AG09309 (cell line): ENCODE measurements at places on chromosomes 4 and X.
A peak's percentile ranks its signal among the peaks of the same experiment; 100 is the strongest.

GRCh38 chrX:17375637-17376430 is 834 bp downstream of the NHS start:
- DNase-seq, result no peak

- no peak for DNase-seq
These were observed 2212.0 kb downstream of the PCDH7 start for GRCh38 chr4:32932156-32932555.

DNA sequence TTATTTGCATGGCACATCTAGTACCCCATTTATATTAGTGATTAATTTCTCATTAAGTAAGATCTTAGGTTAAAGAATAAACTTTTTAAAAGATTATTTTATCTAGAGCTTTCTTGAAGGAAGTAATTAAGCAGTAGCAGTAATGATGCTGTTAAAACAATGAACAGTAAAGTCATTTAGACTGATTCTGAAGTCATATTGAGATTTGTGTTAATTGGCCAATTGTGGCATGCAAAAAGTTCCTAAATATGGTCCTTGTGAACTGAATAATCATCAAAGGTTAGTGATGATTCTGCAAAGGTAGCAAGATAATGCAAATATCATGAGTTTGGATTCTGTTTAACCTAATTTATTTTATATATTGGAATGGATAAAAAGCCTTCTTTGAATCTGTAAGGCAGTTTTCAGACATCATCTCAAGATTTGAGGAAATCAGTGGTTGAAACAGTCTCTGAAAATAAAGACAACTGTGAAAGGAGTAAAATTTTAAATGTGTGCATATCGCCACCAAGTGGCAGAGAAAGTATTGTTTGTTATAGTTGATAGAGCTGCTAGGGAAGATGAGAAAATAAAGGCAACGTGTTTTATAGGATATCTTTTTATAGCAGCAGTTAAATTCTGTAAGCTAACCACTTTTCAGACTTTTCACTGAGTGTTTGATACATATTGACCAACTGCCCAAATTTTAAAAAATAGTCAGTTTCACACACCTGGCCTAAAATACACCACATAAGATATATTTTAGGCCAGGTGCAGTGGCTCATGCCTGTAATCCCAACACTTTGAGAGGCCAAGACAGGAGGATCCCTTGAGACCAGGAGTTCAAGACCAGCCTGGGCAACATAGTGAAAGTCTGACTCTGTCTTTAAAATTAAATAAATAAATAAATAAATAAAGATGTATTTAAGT is 79.6 kb downstream of the CCKAR start:
- DNase-seq, result peak; percentile 24

DNA sequence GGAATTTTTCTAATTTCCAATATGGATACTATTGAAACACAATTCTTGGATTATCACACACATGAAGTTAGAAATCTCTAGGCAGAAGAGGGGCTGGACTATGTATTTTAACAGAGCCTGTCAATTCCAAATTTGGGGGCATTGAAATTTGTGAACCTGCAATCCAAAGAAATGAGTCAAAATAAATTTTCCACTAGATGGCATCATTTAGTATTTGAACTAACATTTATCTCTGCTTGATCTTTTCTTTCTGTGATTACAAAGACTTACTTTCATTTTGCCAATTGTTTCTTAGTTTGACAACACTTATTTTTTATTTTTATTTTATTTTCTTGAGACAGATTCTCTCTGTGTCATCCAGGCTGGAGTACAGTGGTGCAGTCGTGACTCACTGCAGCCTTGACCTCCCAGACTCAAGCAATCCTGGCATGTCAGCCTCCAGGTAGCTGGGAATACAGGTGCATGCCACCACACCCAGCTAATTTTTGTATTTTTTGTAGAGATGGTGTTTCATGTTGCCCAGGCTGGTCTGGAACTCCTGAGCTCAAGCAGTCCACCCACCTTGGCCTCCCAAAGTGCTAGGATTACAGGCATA is 2.7 kb upstream of the PYURF start:
- DNase-seq, result no peak

- DNase-seq, result peak; percentile 93
These were observed 8.7 kb downstream of the EGF start for GRCh38 chr4:109921384-109921808.

DNA sequence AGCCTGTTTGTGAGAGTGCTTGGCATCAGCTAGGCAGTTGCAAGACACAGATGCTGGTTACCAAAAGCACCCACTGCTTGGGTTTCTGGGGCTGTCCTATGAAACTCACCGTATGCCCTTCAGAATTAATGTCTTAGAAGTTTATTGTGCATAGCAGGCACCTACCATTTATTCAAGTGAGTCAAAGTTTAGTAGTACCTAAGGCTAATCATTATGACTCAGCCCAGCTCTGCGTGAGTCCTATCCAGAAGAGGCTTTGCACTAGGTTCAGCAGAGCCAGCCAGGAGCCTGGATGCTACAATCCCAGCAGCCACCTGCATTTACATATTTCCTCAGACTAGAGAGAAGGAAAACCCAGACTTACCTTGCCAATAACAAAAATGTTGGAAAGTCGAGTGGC is 4.2 kb downstream of the RPS4X start:
- no peak for DNase-seq

DNA sequence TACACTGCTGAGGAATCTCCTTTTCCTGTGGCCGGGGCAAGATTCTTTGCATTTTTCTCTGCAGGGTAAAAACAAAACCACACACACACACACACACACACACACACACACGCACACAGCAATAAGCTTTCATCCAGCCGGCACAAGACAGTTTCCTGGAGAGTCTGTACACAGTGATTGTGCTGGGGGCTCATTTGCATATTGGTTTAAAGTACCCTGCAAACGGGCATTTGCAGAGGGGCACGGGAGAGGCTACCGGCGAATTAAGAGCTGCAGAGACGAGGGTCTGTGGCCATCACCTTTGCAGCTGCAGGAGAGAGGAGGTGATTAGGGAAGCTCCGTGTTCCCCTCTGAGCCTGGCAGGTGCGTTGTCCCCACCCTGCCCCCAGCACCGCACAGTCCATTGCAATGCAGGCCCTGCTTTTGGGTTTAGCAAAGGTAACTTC is 219.9 kb downstream of the SHOX start:
- DNase-seq, result no peak

- no peak for DNase-seq
These were observed 25.5 kb downstream of the SCD5 start for GRCh38 chr4:82773057-82773456.

GRCh38 chr4:138475116-138475515 is 233.0 kb upstream of the SLC7A11 start:
- no peak for DNase-seq

- no peak for DNase-seq
These were observed 94.4 kb downstream of the ABCB7 start for GRCh38 chrX:75061701-75062100.

DNA sequence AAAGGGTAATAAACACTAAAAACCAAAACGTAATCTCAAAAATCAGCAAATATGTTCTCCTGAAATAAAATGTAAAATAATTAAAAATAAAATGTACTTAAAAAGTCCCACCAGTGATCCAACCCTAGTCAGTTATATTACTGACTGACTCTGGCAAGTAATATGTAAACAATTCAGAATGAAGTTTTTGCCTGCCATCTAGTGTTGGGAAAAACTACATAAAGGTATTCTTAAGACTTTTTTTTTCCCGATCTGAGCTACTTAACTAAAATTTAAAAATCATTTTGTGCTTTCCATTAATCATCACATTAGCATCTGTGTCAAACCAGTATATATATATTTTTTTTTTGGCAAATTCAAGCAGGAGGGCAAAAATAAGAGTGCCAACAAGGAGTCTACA is 24.0 kb downstream of the RCHY1 start:
- DNase-seq, result no peak

DNA sequence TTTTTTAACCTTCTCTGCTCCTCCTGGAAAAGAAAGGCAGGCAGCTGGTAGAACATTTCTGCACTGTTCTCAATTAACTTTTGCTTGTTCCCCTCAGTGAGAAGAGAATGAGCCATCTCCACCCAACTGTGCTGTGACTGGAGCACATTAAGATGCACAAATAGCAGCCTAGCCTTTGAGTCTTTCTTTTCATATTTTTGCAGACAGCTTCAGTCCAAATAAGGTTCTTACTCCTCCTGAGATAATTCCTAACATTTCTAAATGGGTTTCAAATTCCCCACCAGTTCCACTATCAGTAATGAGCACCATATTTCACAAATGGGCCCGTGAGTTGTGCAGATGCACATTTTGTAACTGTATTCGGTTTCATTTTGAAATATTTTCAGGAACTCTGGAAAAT is 118.6 kb downstream of the SPCS3 start:
- peak; percentile 45 for DNase-seq

DNA sequence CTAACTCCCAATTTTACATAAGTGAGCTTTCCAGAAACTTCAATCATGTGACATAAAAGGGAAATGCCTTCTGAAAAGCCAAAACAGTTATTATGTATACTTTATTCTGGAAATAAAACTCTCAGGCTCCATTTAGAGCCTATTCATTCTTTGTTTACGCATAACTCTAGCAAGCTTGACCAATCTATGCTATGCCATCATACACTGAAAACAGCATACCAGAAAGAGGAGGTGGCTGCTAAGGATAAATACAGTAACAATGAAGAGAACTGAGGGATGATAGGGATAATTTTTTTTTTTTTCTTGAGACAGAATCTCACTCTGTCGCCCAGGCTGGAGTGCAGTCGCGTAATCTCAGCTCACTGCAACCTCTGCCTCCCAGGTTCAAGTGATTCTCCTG is 24.4 kb downstream of the CDKL2 start:
- no peak for DNase-seq

DNA sequence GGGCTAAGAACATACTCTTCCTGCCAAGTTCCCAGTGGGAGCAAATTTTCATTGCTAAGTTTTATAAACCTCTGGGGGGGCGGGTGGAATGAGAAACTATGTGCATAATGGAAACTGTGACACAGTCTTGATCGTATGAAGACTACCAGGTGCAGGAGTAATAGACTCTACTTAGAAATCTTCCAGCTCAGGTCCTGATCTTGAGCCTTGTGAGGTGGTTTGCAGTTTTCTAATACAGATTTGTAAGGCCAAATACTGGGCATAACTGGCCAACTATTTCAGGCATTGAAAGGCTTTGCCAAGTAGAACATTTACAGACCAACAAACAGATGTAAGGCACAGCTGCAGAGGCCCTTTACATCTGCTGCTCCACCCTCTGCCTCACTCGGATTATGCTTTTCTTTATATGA is 89.7 kb upstream of the CBR4 start:
- no peak for DNase-seq
